COR-L47 (cell line): ENCODE measurements at places on chromosomes 13 and 19.

GRCh38 chr13:25196971-25197370 is 24.9 kb upstream of the AMER2 start:
- no peak for DNase-seq

DNA sequence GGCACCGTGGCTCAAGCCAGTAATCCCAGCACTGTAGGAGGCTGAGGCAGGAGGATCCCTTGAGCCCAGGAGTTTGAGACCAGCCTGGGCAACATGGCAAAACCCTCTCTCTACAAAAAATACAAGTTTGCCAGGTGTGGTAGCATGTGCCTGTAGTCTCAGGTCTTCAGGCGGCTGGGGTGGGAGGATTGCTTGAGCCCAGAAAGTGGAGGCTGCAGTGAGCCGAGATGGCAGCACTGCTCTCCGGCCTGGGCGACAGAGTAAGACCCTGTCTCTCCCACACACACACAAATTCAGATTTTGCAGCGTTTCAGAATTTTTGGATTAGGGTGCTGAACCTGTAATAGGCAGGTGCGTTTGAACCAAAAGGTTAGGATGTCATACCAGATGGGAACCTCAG is 2.2 kb downstream of the RPS11 start:
- DNase-seq: no peak

DNA sequence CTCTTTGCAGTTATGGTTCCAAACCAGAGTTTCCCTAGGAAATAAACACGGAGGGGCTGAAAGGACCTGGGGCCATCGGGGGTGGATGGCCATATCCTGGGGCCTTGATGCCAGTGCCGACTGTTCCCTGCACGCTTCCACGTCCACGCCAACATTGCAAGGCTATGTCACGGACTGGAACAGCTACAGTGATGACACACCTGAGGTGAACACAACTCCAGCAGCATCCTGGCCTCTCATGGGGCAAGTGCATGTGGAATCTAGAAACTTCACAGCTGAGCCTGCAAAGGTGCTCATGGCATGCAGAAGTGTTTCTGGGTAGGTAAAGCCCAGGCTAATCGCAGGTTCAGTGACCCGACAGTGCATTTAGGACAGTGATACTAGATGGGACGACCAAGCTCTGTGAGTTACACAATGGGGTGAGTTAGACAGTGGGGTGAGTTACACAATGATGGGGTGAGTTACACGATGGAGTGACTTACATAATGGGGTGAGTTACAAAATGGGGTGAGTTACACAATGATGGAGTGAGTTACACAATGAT is 52.0 kb upstream of the GAS6 start:
- no peak for DNase-seq

DNA sequence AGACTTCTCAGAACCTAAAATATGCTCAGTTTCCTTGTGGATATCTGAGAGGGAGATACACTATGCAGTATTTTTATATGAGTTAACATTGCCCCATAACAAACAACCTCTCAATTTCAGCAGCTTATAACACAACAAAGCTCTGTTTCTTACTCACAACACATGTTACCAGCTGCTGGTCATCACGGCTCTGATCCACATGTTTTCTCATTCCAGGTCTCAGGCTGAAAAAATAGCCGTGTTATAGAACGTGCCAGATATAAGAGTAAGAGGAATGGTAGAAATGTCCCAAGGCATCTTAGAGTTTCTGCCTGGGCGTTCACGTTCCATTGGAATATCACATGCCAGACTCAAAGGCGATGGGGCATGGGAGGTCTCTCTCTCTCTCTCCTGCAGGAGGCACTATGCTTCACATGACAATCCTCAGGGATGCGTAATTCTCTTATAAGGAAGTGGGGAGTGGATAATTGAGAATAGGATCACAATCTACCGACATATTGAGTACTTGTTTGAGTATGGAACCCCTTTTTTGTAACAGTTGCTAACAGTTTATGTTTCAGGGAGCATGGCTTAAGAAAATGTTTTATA is 246.6 kb downstream of the NHLRC3 start:
- DNase-seq: no peak

DNA sequence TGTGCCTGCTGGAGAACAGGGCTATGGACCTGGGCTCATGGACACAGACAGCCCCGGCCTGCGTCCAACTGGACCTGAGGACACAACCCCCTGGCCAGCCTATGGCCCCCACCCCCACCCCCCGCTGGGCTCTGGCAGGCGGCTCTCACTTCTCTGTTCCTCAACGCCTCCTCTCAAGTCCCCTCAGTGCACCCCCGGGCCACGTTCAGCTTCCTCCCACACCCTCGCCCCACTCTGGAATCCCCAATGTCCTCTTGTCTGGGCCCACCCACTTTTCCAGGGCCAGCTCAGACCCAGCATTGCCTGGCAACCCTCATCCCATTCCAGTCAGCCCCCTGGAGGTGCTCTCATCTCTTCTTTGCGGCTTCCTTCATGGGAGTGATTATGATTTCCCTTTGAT is 130.2 kb upstream of the SPACA7 start:
- no peak for DNase-seq

DNA sequence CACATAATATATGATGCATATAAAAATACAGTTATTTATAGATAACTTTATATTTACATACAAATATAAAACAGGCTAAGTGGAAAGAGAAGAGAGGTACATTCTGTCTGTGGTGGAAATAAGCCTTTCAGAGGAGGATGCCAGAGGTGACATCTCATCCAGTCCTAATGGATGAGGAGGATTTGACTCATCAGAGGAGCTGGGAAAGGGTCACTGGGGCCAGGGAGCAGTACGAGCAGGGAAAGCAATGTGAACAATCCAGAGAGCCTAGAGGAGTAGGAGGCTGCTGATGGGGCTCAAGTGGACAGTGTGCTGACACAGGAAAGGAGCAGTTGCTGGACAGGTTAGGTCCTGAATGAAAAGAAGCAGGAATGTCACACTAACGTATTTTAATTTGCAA is 18.6 kb downstream of the NALCN start:
- DNase-seq: no peak

DNA sequence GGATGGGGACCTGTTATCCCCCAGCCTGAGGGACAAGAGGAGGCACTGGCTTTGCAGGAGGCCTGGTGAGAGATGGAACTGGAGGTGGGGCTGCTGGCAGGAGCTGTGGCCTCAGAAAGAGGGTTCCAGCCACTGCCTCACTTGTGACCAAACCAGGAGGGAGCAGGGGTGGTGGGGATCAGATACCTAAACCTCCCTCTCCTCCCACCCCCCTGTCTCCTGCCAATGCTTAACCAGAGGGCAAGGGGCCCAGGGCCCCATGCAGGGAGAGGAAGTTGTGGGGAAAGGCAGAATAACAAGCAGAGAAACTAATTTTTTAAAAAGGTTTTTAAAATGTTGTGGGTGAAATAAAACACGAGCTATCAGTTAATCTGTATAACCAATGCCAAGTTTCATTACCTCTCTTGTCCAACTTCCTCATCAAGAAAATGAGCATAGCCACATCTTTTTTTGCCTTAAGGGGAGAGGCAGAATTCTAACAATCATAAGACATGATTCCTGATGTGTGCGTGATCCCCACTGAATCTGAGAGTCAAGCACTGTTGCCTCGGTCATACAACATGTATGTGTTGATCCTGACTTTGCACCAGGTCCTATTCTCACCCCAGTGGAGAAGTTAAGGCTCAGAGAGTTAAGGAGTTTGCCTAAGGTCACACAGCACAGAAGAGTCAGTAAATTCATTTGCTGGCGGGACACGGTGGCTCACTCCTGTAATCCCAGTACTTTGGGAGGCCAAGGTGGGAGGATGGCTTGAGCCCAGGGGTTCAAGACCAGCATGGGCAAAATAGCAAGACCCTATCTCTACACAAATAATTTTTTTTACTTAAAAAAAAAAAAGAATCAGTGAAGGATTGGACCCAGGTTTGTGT is 12.9 kb downstream of the FXYD5 start:
- DNase-seq: no peak

DNA sequence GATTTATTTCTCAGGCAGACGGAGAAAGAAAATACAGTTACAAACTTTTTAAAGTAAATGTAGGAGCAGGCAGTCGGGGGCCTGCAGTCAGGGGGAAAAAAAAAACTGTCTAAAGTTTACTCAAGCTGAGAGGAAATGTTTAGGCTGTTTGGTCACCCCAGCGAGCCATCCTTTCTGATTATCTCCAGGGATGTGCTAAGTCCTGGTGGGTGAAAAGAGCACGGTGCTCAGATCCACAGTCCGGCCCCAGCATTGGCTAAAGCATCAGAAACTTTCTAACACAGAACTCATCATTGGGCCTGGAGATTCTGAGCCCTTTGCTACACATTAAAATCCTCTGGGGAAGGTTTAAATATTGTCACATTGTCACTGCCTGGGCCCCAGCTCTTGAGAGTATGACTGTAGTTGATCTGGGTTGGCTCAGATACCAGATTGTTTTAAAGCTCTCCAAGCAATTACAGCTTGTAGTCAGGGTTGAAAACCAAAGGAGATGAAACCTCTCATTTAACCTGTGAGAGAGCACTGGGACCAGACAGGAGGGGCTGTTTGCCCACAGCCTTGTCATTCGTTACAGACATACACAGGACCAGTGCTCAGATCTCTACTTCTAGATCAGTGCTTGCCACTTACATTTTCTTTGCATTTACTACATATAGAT is 131.1 kb upstream of the HTR2A start:
- no peak for DNase-seq

DNA sequence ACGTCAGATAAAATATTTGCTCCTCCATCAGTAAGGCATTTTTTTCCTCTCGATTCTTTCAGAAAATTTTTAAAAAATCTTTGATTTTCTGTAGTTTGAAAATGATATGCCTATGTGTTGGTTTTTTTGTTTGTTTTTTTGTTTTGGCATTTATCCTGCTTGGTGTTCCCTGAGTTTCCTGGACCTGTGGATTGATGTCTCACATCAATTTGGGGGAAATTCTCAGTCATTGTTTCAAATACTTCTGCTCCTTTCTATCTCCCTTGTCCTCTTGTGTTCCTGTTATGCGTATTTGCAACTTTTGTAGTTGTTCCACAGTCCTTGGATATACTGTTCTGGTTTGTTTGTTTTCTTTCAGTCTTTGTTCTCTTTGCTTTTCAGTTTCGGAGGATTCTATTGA is 18.8 kb upstream of the FLT1 start:
- DNase-seq: no peak

DNA sequence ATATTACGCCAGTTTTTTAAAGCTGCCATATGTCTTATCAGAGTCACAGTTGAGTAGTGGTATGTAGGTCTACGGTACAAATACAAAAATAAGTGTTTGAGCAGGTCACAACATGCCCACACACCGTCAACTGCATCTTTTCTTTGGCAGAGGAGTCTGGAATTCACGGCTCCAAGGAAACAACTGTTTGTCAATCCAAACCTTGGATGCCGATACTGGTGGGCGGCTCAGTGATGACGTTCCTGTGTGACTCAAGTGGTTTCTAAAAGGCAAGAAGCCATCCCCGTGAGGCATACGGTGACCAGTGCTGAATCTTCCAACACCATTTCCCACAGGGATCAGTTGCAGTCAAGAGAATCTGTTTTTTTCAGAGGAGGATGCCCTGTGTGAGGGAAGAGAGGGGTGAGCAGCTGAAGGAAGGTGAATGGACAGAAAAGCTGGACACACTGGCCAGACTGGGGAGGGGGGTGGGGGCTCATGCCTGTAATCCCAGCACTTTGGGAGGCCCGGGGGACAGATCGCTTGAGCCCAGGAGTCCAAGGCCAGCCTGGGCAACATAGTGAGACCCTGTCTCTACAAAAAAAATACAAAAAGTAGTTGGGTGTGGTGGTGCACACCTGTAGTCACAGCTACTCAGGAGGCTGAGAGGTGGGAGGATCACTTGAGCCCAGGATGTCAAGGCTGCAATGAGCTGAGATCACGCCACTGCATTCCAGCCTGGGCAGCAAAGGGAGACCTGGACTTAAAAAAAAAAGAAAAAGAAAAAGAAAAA is 22.8 kb upstream of the CEBPG start:
- no peak for DNase-seq

DNA sequence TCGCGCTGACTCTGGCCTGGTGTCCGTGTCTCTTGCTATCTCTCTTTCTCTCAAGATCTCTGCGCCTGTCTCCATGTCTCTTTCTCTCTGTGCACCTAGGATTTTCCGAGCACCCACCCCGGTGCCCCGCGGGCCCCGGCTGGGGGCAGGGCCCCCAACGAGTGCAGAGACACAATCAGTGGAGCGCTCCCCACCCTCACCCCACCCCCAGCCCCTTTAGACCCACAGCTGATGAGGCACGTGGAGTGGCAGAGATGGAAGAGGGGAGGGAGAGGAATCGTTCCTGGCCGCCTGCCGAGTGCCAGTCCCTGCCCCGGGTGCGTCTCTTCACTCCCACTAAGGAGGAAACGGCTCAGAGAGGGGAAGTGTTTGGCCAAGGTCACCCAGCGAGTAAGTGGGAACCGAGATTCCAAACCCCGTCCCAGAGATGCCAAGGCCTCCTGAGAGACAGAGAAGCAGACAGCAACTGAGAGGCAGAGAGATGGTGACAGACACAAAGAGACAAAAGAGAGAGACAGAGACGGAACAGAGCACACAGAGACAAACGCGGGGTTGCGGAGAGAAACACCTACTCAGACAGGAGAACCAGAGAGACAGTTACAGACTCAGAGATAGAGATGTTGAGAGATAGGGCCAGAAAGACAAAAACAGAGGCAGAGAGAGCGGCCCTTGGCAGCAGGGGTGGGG is 626 bp upstream of the BCL3 start:
- no peak for DNase-seq

DNA sequence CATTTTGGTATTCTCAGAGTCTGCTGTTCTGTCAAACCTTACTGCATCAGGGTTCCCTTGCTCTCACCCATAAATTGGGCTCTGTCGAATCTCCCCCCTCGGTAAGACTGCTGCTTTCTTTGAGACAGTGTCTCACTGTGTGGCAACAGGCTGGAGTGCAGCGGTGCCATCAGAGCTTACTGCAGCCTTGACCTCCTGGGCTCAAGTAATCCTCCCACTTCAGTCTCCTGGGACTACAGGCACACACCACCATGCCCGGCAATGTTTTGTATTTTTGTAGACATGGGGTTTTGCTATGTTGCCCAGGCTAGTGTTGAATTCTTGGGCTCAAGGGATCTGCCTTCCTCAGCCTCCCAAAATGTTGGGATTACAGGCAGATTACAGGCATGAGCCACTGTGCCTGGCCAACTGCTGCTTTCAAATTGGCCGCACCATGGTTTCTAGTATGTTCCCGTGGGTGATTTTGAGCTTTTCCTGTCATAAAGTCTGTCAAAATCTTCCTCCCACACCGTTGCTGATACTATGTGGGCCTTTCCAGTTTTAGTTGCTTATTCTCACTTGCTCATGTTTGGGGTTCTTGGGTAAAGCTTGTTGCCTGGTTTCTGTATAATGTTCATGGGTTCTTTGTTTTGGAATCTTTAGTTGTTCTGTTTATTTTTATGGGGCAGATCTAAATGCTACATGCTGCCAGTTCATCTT is 10.6 kb downstream of the RFC3 start:
- no peak for DNase-seq

DNA sequence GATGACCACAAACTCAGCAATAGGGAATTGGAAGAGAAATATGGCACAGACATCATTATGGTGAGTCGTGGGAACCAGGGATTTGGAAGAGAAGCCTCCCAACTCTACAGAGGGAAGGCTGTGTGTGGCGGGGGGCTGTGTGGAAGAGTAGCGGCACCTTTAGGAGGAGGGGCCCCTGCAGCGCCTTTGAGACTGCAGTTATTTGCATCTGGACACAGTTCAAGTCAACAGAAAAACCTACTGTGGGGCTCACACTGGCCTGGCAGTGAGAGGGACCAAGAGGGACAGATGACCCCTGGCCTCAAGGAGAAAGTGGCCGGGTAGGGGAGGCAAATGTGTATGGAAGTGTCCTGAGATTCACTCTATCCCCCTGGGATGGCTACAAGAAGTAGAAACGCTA is 5.1 kb downstream of the ATP12A start:
- DNase-seq: no peak
